HFF-Myc (cell line): ENCODE measurements at places on chromosomes 11 and 22.

DNA sequence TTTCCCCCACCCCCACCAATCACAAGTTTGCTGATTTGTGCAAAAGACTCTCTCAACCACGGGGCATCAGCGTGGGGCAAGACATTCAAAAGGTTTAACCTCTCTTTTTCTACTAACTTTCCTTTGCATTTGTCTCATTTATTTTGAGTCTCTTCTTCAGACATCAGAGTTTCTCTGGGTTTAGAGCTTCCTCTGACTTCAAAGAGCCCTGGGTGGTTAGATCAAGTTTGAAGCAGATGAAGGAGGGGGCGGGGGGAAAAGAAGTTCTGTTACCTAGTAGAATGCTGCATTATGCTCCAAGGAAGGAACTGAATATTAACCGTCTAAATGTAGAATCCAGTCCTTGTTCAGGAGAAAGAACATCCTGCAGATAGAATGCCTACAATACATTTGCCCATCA, 24.5 kb downstream of the GAS2 start:
- no peak for DNase-seq

- no peak for DNase-seq
Measured at GRCh38 chr11:132408877-132409276, 1038.5 kb downstream of the NTM start.

DNA sequence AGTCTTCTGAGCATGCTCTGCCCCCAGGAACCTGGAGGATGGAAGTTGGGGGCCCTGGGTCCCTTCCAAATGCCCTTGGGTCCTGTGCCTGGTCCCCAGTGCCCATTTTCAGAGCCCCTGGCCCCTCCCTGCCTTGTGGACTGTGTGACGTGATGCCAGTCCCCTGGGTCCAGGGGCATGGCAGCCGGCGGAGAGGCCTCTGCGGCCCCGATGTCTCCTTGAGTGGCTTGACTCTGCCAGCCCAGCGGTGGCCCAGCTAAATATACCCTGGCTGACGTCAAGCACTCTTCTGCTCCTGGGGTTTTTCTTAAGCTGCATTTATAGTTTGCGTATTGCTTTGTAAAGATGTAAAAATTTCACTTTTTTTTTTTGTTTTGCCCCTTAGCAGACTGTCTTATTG, 35.2 kb upstream of the PARVG start:
- no peak for DNase-seq

DNA sequence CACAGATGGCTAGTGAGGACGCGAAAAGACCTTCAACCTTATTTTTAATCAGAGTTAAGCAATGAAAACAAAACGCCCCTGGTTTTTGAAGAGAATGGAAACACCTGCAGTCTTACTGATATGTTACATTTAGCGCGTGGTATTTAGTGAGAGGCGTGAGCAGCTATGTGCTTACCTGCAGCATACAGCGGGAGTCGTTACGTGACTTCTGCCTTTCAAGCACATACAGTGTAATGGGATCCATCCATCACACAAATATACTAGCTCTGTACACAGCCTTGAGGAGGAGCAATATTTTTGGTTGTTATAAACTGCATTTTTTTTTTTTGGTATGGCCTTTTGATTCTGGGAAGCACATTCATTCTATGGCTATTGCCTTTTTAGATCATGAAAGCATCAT, 5.5 kb downstream of the KRTAP5-2 start:
- DNase-seq, result no peak

GRCh38 chr11:33646629-33647028, 54.0 kb downstream of the C11orf91 start:
- DNase-seq, result no peak

DNA sequence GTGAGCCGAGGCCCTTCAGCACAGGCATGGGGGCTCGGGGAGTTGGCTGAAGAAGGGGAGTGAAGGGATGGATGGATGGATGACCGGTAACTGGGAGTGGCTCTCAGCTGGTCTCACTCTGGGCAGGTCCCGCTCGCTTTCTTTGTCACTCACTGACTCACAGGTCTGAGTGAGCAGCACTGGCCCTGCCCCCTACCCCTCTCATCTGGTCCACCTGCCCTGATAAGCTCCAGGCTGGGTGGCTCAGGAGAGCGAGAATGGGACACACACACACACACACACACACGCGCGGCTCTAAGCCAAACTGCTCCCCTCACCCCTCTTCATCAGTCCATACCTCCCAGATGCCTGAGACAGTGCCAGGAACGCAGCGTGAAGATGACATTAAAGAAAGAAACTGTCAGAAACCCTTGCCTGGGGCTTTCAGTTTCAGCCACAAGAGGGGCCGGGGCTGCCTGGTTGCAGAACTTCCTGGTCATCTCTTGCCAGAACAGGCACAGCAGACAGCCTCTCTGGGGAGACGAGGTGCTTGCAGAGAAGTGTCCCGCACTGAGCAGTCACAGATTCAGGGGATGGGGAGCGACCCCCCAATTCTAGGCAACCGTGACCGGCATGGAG, 16.5 kb upstream of the SHISAL1 start:
- no peak for DNase-seq

- no peak for DNase-seq
Measured at GRCh38 chr11:132846075-132846474, 686.2 kb downstream of the OPCML start.

DNA sequence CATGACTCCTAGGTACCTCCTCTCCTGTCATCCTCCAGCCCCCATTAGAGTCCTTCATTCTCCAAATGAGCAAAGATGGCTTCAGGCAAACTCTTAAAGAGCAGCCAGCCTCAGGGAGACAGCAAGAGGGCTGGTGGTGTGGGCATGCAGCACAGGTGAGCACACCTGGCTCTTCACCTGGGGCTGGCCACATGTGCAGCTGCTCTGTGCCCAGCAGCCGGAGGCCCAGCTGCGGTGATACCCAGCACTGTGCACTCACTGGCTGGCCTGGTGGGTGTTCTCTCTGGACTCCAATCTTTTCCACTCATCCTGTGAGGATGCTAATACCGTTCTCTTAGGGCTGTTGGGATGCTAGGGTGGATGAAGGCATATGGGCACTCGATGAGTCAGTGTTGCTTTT, 106.1 kb upstream of the PARVA start:
- DNase-seq, result no peak

DNA sequence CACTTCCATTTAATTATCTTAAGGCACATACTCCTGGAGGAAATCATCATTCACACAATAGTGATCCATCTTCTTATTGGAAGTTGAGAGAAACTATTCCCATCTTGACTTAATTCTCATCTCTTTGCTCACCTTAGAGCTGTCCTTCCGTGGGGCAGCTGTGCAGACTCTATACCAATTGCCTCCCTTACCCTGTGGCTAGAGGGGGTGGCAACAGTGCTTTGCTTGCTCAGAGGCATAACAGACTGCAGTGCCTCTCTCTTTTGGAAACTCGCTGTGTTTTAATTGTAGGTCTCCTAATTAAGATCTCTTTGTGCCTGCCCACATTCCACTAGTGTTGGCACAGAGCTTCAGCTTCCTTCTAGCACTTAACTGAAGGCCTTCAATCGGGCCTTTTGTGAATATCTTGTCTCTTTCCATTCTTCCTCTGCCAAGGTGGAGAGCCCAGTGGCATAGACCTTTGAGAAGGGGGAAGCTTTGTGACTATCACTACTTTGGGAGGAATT, 5.5 kb downstream of the KMT2A start:
- no peak for DNase-seq

DNA sequence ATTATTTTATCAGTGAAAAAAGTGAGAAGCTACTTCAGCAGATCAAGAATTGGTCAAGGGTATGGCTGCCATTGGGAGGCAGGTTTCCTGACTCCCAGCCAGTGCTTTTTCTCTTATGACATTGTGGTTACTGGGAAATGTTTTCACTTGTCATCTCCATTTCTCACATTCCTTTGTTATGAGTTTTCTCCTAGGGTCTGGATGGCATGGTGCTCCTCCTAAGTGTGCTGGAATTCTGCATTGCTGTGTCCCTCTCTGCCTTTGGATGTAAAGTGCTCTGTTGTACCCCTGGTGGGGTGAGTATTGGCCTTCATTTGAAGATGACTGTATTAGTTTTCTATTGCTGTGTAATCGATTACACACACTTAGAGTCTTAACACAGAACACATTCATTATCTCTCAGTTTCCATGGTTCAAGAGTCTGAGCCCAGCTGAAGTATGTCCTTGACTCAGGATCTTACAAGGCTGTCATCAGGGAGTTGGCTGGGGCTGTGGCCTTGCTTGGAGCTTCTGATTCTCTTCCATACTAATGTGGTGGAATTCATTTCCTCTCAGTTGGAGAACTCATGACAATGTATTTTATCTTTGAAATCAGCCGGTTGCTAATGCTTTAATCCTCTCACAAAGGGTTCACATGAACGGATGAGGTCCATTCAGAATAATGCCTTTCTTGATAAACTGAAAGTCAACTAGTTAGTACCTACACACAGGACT, 21.0 kb upstream of the MS4A6E start:
- DNase-seq, result no peak

GRCh38 chr11:79157738-79158137, 283.1 kb downstream of the TENM4 start:
- no peak for DNase-seq

- DNase-seq, result no peak
Measured at GRCh38 chr11:795634-796564, 2.2 kb downstream of the SLC25A22 start.

DNA sequence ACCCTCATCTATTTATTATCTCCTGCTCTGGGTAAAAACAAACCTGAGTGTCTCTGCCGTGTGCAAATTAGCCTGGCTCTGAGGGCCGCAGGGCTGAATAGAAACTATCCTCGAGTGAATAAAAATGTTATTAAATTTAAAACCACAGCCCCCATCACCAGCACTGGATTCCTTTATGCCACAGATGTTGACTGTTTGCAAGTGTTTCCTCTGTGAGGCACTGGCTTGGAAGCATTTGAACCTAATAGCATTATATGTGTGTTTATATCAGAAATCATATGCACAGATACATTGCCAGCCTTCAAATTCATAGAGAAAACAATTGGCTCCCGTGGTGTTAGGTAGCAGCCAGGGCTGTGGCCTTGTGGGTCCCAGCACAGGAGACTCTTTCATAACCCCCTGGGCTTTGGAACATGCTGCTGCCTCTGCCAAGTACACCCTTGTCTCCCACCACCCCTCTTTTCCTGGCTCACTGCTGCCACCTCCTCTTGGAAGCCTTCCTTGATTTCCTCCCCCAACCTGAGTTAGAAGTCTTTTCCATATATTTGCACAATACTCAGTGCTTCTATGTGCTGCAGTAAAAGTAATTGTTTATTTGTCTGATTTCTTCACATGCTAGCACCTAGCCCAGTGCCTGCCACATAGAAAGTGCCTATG, 294.4 kb downstream of the DDX10 start:
- DNase-seq, result no peak

DNA sequence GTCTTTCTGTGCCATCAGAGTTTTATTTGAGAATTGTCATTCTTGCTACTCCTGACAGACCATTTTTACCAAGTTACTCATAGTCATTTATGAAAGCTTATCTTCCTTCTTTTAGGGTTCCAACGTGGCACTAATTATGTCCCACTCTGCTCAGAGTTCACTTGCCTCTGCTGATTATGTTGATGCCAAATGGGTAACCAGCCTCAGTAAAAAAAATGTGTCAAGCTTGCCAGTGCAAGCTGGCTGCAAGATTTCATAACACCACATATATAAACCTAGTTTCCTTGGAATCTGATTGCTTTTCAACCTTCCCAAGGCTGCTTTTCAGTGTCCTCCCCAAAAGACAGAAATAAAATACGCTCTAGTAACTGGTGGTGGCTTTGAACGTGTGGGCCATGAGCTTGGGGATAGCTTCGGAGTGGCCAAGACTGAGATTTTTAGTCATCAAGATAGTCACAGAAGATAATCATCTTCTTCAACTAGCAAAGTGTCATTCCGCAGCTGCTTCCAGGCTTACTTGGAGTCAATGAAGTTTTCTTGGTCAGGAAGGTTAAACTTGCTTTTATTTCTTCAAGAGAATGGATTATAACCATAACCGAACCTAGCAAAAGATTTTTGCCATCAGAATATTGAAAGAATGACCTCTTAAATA, 29.5 kb upstream of the APOA1 start:
- DNase-seq, result no peak
